ENCODE measurements at places on chromosomes 4 and X.

DNA sequence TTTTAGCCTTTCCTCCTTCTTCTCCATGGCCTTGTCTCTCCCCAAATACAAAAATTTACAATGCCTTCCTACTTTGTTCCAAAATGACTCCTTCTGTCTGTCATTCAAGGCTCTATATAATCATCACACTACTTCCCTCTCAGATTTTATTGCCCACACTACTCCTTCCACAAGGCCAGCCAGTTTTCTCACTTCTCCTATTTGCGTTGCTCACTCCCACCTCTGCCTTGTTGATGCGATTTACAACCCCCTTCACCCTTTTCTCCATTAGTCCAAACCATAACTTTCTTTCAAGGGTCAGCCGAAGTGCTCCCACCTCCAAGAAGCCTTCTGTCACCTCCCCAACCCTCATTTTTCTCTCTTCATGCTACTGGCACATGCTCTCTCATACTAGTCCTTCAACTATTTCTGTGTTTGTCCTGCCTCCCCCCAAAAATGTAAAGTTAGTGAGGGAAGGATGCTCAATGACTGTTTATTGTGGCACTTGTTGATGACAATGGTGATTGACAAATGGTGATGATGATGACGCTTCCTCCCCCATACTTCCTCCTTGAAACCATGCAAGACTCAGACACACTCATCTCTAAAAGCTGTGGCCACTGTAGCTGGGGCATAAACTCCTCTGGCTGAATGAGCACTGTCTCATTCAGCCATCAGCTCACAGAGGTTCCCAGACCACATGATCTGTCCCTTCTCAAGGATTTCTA is 2.7 kb upstream of the XKRX start:
- DNase-seq: peak; percentile 57

- no peak for DNase-seq
These were observed 1.1 kb upstream of the USP38 start for GRCh38 chr4:143183513-143184216.

DNA sequence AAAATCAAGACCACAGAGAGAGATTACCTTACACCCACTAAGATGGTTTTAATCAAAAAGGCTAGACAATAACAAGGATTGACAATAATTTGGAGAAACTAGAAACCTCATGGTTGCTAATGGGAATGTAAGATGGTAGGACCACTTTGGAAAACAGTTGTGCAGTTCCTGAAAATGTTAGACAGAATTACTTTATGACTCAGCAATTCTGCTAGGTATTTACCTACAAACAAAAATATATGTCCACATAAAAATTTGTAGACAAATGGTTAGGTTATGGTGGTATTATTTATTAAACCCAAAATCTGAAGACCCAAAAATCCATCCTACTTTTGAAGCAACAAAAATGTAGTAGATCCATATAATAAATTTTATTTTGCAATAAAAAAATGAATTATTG is 1027.0 kb upstream of the ADGRL3 start:
- DNase-seq: no peak

GRCh38 chrX:650811-651210 is 20.2 kb downstream of the SHOX start:
- DNase-seq: no peak

DNA sequence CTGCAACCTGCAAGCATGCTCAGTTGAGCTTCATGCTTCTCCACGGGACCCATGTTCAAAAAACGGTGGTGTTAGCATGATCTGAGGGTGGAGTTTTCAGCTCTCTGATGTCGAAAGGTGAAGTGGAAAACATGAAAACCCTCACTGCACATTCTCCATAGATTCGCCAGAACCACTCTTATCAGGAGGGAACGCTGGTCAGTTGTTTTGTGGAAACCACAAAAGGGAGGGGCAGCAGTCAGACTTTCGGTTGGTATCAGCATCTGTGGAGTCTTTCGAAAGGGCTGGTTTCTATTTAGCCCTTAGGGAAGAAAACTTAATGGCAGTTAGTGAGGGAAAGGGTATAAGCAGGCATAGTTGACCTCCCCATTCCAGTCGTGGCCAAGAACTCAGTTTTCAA is 12.6 kb downstream of the PPA2 start:
- DNase-seq: peak; percentile 13

- DNase-seq: no peak
These were observed 355.4 kb downstream of the CAMK2D start for GRCh38 chr4:113405874-113406722.

GRCh38 chr4:53889326-53890055 is 174.9 kb downstream of the CHIC2 start:
- DNase-seq: no peak

- DNase-seq: no peak
These were observed 1.0 kb downstream of the POF1B start for GRCh38 chrX:85378461-85378860.

GRCh38 chrX:119790977-119791436 is 423 bp downstream of the RPL39 start:
- DNase-seq: peak; percentile 58

DNA sequence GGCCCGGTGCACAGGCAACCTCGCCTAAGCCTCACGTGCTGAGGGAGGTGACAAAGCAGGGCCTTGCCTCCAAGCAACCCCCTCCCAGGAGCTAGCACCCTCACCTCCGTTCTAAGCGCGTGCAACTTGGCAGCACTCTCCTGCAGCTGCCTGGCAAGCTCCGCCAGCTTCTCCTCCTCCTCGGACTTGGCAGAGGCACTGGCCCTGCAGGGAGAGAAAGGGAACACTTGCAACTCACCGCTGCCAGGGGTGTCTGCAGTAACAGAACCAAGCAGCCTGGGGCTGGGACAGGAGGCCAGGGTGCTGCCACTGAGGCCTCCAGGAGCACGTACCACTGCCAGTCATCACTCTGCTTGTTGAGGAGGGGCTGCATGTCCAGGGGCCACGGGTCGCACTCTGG is 10.3 kb upstream of the TREX2 start:
- DNase-seq: no peak

- DNase-seq: no peak
These were observed 15.9 kb upstream of the GPRASP2 start for GRCh38 chrX:102696306-102696705.

- no peak for DNase-seq
These were observed 20.8 kb downstream of the GNL3L start for GRCh38 chrX:54550821-54551220.

GRCh38 chr4:76993787-76994641 is 44.5 kb downstream of the SEPTIN11 start:
- DNase-seq: peak; percentile 86

GRCh38 chr4:142473218-142473959 is 372.7 kb downstream of the INPP4B start:
- peak; percentile 3 for DNase-seq

GRCh38 chr4:180280726-180281297 is 1962.4 kb upstream of the TENM3 start:
- no peak for DNase-seq

- DNase-seq: peak; percentile 49
These were observed 67.9 kb upstream of the SOX3 start for GRCh38 chrX:140572724-140573123.

- no peak for DNase-seq
These were observed 52.8 kb downstream of the SEL1L3 start for GRCh38 chr4:25809996-25810395.

DNA sequence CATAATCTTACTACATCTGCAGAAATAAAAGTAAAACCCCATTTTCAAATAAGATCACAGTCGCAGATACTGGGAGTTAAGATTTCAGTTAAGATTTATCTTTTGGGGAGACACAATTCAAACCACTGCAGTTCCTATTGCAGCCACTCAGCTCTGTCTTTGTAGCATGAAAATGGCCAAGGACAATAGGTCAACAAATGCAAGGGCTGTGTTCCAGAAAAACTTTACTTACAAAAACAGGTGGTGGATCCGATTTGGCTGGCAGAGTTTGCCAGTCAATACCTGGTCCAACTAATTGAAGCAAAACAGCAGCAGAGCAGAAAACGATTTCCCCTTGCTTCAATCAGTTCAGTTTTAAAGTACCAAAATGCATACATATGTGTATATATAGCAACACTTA is 77.4 kb downstream of the TENM3 start:
- DNase-seq: no peak

DNA sequence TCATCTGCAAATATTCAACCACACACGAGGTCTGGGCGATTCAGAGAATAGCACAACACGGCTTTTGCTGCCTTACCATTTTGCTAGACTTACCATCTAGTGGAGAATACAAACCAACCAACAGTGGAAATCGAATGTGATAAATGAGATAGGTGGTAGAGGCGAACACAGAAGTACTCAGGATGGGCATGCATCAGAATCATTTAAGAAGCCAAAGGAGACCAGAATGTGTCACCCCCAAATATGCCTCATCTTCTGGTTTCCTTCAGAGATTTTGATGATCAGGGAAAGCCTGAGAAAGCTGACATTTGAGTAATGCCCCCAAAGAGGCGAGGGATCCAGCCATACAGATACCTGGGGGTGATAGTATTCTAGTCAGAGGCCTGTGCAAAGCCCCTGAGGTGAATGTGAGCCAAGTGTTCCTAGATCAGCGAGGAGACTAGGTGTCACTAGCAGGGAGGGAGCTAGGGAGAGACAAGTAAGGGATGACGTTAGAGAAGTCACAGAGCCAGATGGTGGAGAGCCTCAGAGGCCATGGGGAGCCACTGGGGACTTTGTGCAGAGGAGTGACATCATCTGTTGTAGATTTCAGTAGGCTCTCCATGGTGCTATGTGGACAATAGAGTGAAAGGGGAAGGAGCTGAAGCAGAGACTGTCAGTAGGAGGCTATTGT is 1.7 kb downstream of the MTMR1 start:
- peak; percentile 29 for DNase-seq

DNA sequence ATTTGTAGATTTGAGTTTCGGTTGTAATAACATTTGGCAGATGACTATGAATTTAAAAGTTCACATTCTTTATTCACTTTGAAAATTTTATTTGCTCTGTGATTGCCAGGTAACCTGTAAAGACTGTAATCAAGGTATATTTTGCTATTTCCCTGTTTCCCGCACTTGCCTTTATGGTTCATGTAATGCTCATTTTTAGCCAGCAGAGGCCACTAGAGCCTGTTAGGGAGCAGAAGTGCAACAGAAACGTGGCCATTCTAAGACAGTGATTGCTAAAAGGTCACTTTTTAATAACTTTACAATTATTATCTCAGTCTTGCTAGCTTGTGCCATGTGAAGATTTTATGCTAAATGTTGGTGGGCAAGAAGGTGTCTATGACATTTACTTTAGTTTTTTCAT is 12.4 kb downstream of the YIPF6 start:
- peak; percentile 44 for DNase-seq

DNA sequence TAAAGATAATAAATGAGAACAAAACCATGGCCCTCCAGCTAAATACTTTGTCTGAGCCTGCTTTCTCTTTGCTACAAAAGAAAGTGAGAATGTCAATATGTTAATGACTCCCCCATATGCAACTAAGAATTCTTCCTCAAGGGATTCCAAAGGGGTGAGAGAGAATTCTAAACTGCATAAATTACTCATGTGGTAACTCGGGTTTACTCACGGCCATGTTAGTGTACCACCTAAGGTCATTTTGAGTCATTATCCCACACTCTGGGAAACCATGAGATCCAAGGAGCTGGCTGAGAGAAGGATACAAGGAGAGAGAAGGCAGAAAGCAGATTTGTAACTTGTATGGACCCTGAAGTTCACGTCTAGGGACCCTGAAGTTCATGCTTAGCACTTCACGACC is 190.3 kb downstream of the DHX15 start:
- no peak for DNase-seq

- DNase-seq: no peak
These were observed 23.3 kb upstream of the GPR50 start for GRCh38 chrX:151153086-151153485.

DNA sequence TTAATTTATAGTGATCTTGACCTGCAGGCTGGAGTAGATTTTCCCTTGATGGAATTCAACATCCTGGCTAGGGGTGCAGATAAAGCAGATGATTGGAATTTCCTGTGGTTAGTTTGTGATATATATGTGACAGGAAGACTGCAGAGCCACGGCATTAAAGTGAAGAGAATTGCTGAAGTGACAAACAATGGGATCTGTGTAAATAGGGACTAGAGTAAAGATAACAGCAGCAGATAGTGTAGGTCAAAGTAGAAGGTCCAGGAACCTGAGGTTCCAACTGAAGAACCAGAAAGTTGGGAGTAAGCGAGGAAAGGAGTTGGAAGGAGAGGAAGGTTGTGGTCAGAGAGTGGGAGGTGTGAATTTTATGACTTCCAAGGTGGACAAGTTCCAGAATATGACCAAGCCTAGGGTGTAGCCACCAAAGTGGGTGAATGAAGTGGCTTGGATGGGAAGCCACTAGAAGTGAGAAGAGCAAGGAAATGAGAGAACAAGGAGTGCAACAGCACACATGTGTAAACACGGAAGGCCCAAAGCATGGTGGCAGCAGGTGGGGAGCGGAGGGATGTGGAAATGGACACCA is 325.0 kb downstream of the RAB28 start:
- DNase-seq: no peak

GRCh38 chrX:154046940-154047610 is 27.4 kb upstream of the IRAK1 start:
- no peak for DNase-seq

DNA sequence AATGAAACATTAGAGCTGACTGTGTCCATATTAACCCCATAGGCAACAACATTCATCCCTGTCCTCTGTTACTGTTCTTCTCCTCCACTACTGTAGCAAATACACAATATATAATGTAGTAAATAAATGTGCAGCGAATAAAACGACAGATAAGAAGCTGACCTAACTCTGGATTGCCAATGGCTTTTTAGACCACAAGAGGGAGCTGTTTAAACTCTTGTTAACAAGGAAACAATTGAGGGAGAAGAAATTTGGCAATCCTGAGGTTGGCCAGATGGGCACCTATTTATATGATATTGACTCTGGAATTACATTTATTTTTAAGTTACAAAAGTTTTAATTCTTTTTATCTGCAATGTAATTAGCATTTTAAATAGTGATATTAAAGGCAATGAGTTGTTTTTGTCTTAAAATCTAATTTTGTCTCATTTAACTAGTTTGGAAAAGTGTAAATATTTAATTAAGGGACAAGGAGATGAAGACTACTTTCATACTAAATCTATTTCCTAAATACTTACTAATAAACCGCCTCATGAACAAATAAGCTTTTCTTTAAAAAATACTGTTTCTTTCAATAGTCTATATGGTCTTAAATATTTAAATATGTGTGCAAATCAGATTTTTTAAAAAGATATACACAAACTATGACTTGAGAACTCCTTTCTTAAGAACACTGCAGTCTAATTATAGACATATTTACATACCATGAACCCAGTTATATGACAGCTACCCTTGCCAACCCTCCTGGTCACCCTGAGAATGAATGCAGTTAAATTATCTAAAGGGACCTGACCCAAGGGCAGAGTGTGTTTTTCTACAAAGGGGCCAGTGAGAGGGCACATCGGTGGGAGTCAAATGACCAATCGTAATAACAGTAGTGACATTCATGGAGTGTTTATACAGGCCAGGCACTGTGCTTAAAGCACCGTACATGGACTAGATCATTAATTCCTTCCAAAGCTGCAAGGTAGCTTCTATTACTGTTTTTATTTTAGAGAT is 52.9 kb upstream of the HPF1 start:
- peak; percentile 73 for DNase-seq

DNA sequence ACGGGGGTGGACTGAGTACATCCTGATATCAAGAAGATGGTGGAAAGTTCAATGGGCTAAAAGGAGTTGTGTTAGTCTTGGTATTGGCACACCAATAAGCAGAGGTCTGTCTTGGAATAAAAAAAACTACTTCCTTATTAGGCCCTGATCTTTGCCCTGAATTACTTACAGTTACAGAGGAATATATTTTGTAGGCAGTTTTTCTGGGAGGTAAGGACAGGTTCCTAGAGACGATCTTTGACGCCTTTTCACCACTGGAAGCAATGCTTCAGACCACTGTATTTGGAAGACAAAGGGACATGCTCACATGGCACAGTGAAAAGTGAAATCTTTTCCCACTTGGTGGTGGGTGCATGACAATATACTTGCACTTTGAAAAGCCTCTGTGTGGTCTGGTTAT is 618 bp upstream of the XK start:
- no peak for DNase-seq
